Substantia nigra (tissue), 51 donors: ENCODE measurements at places on chromosomes 1 and 21.
A peak's percentile ranks its signal among the peaks of the same experiment; 100 is the strongest.

DNA sequence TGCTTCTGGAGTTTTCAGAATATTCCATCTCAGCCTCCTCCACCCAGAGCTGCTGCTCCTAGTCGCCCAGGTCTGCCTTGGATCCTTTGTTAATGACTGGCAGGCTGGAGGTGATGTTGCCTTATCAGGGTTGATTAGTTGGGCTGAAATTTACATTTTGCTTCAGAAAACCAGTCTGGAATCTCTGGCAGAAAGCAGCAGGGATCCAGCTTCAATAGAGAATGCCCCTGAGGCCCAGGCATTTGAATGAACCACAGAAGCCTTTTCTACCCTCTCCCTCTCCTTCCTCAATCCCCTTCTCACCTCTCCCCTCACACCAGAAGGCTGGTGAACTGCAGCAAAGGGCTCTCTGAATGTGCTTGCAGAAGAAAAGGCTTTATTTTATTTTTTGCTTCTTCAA is 83.2 kb downstream of the PLXNA2 start:
- no peak for DNase-seq

- DNase-seq = no peak
Measured at GRCh38 chr1:2603521-2604155, 17.1 kb downstream of the PRXL2B start.

DNA sequence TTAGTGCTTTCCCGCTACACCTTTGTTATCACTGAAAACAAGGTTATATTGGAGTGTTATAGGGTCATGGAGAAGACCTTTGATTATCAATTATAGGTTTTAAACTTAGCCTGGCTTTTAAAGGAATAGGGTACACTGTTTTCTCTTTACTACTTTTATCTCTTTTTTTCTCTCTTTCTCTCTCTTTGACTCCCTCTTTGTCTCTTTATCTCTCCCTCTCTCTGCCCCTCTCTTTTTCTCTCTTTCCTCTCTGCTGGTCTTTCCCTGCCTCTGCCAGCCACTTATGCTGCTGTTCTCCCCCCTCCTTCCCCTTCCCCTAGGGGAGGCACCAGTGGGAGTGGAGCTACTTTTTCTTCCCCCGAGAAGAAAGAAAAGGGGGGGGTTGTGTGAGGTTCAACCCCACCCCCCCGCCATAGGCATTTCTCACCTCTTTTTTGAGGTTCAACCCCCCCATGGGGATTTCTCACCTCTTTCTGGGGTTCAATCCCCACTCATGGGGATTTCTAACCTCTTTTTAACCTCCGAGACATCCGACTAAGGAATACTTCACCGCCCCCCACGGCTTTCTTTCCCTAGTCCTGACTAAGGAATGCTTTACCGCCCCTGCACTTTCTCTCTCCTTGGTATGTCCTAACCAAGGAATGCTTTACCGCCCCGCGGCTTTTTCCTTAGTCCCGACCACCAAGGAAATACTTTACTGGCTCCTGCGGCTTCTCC is 17.2 kb upstream of the ZBTB8B start:
- no peak for DNase-seq

GRCh38 chr1:233439721-233440120 is 112.2 kb downstream of the MAP3K21 start:
- DNase-seq = no peak

DNA sequence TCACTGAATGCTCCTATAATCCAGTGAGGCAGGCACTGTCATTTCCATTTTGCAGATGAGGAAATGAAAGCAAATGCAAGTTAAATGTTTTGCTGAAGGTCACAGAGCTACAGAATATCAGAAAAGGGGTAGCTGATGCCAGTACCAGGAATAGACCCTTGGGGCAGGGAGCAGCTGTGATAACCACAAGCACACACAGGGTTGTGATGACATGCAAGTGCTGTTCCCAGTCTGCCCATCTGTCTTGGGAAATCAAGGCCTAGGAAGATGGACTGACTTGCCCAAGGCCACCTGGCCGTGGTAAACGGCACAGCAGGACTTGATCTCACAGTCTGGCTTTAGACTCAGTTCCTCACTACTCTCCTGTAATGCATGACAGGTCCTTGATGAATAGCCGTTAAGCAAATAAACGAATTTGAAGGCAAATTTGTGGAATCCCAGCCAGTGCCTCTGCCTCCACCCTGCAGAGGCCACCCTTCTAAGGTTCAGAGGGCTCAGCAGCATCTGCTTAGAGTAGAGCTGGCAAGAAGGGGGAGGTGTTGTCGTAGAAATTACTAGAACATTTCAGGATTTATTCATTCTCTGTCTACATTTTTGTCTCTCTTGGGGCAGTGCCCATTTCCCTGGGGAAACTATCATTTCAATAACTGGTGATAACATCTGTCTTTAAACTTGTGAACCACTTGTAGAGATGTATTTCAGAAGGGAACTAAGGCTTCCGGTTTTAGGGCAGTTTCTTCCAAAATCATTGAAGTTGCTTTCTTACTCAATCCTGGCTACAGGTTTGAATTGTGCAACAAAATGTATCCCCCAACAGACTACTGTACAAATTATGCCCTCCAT is 53.2 kb upstream of the MRPS6 start:
- DNase-seq = no peak

GRCh38 chr1:110616587-110616986 is 10.4 kb upstream of the KCNA2 start:
- DNase-seq = peak; percentile 8

GRCh38 chr21:36075953-36076352 is 6.1 kb downstream of the CBR1 start:
- DNase-seq = no peak

GRCh38 chr1:37479255-37480124 is 5.1 kb downstream of the ZC3H12A start:
- no peak for DNase-seq

DNA sequence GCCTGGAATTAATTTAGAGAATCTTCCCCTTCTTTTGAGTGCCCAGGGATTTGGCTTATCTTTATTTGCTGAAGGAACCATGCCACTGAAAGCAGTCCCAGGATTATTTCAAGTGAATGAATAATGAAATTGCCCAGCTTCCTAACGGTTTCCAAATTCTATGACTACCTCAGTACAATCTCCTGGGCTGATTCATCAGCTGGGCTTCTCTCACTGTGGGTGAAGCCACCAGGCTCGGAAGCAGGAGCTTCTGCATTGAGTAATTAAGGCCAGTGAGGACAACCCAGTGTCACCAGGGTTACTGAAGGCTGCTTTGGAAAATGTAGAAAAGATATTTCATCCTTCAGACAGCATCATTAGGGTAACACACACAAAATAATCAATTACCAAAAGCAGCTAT is 169.8 kb downstream of the DAB1 start:
- DNase-seq = no peak

DNA sequence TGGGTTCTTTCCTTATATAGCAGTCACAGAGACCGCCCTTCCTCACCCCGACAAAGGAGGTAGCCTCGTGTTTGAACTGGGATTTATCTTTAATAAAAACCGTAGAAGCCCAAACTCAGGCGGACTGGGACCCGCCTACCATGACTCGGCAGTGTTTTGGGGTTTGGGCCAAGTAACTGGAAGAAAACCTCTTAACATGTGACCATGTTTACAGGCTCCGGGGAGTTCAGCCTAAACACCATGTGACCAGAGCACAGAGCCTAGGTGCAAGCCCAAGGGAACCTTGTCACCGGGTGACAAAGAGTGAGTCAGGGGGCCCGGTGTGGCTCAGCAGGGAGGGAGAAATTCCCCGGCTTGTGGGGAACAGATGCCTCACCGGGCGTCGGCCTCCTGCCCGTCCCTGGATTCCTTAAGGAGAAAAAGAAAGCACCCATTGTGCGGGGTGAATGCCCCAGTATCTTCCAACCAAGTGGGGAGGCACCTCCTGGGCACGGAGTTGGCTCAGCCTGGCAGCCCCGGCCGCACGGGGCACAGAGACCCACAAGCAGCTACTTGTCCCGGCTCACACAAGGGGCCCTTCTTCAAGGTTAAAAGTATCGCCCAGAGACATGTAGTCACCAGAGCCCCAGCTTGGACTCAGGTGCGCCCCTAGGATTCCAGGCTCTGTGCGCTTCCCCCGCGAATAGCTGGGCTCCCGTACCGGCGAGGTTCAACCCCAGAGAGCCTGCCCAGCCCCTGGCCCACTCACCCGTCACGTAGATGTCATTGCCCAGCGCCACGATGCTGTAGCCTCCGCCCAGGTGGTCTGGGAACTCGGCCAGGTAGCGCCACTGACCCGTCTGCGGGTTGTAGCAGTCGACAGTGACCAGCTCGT is 1.4 kb downstream of the KLHL21 start:
- DNase-seq = peak; percentile 72

DNA sequence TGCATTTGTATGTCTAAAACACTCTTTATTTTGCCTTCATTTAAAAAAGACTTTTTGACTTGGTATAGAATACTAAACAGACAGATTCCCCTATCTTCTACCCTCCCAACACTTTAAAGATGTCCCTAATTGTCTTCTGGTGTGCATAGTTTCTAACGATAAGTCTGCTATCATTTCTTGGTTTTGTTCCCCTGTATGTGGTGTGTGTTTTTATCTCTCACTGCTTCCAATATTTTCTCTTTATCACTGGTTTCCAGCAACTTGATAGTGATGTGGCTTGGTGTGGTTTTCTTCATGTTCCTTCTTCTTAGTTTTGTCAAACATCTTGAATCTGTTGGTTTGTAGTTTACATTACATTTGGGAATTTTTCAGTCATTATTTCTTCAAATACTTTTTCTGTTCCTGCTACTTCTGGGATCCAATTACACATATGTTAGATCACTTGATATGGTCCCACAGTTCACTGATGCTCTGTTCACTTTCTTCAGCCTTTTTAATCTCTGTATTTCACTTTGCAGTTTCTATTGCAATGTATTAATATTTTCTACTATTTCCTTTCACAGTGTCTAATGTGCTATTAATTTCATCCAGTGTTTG is 23.2 kb downstream of the F5 start:
- no peak for DNase-seq

- DNase-seq = no peak
Measured at GRCh38 chr21:34883491-34884271, 165.4 kb downstream of the RUNX1 start.

GRCh38 chr1:92536980-92537884 is 50.5 kb upstream of the GFI1 start:
- no peak for DNase-seq

DNA sequence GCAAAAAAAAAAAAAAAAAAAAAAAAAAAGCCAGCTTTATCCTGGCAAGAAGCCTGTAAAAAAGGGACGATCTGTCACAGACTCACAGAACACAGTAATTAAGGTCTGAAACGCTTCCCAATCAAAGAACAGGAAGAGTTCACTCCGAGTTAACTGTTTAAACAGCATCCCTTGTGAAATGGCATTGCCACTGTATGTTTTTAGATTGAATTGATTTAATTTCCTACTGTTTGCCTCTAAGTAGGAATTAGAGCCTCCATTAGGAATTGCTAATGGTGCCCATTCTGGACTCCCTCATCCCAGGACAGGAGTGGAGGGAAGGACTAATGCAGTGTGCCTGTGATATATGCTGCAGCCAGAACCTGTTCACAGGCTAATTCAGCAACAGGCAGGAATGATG is 370.8 kb downstream of the RWDD3 start:
- DNase-seq = no peak

DNA sequence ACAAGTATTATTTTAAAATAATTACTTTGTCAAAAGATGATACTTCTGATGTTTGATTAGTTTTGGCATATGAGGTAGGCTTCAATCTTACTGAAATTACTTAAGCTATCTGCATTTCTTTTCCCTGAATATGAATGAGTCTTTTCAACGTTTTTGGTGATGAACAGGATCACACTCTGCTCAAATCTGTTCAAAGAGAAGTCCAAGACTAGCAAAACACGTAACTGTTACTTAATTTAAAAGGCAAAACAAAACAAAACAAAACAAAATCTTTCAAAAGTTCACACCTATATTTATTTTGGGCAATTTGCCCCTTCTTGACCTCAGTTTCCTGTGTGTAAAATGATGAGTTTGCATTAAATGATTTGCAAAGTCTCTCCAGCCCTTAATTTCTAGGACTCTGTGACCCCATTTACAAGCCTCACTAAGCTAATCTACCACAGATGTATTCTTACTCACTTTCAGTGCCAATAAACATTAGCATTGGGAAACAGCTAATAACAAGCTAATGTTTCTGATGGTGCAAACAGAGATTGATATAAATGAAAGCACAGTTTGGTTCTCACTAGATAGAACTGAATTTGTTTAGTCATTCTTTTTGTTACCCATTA is 865.4 kb downstream of the LTN1 start:
- no peak for DNase-seq

DNA sequence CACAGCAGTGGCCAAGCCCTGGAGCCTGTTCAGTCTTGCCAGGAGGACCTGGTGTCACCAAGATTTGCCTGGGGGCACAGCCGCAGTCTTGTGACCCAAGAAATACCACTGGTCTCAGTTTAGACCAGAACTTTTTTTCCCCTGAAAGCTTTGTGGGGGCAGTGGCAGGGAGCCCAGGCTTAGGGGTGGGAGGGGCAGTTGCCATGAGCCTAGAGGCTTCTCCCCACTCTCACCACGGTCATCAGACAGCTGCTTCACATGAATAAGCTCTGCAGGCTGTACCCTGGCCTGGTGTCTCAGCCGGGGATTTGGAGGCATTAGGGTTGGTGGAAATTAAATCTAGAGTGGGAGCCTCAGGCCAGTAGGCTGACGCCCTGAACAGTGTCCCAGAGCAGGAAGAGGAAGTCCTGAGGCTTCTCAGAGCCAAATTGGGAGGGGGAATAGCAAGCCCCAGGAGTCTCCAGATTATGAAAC is 73.7 kb downstream of the SLC16A1 start:
- DNase-seq = no peak

- DNase-seq = no peak
Measured at GRCh38 chr1:206082831-206083695, 30.1 kb downstream of the RHEX start.

DNA sequence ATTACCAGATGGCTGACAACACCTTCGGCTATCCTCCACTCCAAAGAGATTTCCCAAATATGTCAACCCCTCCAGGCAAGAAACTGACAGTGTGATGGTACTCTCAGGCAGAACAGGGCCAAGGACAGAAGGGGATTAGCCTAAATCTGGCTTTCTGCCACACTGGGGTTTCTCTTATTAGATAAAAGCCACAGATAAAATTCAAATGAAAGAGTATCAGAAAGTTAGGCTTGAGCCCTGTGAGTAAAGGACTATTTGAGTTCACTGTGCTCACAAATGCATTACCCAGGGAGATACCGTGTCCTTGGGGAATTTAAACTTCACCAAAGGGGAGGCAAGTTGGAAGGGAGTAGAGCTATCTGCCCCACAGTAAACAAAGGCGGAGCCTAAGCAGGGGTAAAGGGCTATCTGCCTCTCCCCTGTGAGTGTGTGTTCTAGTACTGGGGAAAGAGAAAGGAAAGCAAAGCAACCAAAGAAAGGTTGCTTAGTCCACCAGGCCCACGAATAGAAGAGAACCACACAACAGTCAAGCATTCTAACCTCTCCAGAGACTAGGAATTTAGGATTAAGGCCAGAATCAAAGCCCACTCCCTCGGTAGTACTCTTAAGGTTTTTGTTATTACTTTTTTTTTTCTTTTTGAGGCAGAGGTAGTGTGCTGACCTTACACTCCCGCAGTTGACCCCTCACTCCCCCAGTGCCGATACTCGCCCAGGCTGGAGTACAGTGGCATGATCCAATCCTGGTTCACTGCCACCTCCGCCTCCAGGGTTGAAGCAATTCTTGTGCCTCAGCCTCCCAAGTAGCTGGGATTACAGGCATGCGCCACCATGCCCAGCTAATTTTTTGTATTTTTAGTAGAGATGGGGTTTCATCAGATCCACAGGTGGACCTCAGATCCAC is 12.7 kb downstream of the TPM3 start:
- DNase-seq = no peak

- DNase-seq = no peak
Measured at GRCh38 chr1:207156826-207157225, 52.8 kb downstream of the C4BPA start.

- DNase-seq = no peak
Measured at GRCh38 chr1:178011465-178011828, 41.6 kb upstream of the SEC16B start.

- DNase-seq = no peak
Measured at GRCh38 chr1:93699503-93700168, 18.0 kb upstream of the BCAR3 start.
